Glutamatergic neuron (in vitro differentiated cells): ENCODE measurements at places on chromosomes 5 and 9.

DNA sequence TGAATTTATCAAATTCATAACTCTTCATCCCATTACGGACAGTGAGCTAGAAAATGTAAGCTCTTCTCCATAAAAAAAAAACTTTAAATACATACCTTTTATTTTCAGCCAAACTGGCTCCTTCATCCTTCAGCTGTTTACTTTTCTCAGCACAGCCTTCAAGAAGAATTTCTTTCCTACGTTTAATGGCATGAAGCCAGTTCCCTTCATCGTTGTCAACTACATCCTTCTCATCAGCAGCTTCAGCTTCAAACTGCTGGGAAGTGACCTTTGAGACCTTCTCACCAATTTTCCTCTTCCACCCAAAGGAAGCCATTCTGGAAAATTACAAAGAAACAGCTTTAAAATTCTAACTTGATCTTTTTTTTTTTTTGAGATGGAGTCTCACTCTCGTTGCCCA is 9.1 kb downstream of the TTC33 start:
- DNase-seq = no peak

DNA sequence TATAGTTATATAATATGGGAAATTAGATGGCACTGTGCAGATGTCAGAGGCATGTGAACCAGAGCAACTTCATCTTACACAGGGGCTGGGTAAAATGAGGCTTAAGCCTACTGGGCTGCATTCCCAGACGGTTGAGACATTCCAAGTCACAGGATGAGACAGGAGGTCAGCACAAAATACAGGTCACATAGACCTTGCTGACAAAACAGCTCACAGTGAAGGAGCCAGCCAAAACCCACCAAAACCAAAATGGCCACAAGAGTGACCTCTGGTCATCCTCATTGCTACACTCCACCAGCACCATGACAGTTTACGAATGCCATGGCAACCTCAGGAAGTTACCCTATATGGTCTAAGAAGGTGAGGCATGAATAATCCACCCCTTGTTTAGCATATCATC is 479.4 kb downstream of the TLR4 start:
- no peak for DNase-seq

DNA sequence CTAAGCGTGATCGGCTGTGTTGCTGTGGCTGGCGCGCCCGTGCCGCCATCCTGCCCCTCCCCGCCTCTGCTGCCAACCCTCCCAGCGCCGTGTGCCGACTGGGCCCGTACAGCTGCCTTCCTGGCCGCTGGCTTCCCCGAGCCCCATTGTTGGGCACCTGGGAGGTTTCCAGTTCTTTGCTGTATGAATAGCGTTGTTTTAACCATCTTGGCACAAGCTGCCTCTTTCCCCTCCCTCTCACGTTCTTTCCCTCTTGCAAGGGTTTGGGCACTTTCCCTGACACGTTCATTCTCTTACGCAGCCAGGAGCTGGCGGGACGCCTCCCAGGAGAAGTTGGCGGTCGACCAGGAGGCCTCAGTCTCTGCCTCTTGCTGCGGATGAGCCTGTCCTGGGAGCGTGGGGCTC is 43.1 kb upstream of the RXRA start:
- no peak for DNase-seq

- DNase-seq = no peak
Observed at GRCh38 chr5:133381571-133382365, 230.6 kb downstream of the FSTL4 start.

DNA sequence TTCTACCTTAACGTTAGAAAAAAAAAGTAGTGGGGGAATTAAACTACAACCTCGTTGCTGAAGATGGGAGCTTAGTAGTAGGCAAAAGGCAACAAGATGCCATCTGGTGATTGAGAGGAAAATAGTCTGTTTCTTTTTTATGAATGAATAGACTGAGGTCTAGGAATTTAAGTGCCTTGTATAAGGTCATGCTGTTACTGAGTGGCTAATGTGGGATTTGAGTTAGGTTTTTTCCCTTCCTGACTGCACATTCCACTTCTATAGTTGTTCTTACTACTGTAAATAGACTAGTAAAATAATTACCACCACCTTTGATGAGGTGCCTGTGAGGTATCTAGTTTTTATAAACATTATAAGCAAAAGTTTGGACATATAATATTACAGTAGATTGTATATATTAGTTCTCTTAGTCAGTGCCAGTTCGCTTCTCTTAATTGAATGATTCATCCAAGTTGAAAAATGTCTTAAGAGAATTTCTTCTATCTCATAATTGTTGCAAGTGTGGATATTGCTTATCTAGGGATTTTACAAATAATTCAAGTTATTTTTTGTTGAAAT is 19.1 kb downstream of the FSD1L start:
- DNase-seq = no peak

- no peak for DNase-seq
Observed at GRCh38 chr5:78912085-78912771, 72.9 kb downstream of the ARSB start.

DNA sequence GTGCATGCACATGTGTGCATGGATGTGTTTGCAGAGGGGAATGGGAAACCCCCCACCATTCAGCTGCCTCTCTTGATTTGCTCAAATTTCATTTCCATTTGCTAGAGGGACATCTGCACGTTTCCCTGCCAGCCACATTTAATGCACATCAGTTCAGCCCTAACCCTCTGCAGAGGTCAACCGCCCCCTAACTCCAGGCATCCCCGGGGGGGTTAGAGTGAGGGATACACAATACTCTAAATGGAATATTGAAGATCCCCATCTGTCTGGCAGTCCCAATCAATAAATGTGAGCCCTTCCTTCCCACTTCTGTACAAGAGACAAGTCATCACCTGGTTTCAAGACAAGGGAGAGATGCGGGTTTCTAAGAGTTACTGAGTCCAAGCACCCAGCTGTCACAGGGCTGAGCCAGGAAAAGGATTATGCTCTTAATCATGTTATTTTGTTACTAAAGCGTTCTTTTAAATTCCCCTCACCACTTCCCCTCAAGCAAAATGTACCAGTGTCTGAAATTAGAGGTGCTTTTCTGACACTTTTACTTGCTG is 134.1 kb downstream of the SEMA6A start:
- peak; percentile 89 for DNase-seq

DNA sequence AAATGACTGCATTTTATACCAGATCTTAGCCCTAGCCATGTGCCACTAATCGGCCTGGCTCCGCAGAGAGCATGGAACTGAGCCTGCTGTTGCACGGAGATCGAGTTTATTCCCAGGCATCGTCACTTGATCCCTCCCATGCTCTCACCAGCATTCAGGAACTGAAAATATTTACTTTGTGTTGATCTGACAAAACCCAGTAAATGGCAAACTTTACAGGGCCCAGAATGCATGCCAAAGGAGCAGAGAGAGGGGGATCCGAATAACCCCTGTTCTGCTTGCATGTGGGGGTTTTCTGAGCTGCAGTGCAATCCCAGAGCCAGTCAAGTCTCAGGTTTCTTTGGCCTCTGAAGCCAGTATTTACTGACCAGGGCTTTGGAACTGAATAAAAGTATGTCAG is 87.3 kb downstream of the GAS1 start:
- no peak for DNase-seq

GRCh38 chr9:126985870-126986498 is 71.4 kb downstream of the RALGPS1 start:
- no peak for DNase-seq
